ENCODE measurements at places on chromosomes 3 and 15.

GRCh38 chr3:16916840-16917239 is 32.1 kb downstream of the PLCL2 start:
- no peak for DNase-seq

GRCh38 chr3:169382309-169382708 is 281.2 kb downstream of the MECOM start:
- DNase-seq, result no peak

DNA sequence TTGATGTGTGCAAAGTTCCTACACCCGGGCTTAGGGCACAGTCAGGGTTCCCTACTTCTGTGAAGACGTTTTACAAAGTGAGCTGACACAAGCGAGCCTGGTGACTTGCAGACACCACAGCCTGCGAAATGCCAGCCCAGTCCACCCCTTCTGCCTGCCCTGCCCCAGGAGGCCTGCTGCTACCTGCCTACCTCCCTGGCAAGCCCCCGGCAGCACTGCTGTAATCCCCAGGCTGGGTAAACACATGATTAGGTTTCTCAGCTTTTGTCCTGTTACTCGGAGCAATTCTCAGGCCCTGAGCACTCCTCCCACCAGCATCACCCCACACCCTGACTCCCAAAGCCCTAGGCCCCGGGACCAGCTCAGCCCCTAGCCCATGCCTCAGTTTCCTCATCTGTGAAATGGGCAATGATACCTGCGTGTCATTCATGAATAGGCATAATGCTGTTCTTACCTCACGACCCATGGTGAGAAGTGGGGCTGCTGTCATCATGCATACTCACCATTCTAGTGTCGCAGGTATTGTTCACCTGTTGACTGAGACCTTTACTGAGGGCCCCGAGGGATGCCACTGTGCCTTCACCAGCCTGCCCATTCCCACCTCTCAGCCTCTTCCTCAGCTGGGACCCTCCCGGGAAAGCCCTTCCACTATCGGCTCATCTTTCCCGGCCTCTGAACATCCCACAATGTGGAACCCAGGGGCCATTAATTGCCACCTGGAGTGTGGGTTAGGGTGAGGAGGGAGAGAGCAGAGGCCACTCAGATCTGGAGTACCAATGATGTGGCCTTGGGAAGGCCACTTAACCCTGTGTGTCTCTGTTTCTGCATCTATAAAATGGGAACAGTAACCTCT is 31.5 kb upstream of the SLC6A6 start:
- no peak for DNase-seq

DNA sequence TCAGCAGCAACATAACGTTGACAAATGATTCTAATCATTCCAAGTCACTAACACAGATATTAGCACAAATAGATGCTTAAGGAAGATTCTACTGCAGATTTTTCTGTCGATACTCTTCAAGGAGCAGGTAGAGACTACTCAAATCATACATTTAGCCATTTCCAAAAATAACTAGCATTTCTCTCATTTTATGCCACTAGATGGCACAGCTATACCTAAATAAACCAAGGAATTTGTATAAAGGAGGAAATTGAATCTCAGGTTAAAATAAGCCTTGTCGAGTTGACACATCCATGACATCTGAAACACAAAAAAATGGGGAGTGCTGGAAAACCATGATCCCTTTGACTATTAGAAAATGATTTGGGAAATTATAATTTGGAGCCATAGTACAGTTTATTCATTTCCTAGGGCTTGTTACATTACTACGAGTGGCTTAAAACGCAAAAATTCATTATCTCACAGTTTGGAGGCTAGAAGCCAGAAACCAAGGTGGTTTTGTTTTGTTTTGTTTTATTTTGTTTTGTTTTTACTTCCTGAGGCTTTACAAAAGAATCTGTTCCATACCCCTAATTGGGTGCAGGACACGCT is 59.5 kb upstream of the STRIT1 start:
- DNase-seq, result no peak

DNA sequence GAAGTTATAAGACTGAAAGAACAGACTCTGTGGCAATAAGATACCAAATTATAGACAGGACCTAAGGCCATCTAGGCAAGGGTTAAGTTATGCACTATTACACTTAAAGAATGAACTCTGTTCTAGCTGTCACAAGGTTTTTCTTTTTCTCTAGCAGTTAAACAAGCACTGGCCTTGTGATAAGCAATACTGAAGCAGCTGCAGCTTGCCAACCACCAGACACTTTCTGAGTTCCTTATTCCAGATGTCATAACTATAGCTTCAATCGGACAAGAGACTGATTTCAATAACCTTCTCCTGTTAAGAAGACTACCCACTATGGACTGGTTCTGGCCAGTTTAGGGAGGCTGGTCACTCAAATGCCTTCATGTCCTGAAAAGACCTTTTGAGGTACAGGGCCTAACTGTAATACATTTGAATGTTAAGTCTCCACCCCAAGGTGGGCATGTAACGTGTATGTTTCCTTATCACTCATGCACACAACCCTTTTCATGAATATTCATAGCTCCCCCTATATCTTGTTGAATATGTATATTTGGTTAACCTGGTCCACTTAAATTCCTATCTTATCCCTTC is 85.8 kb downstream of the CFAP20DC start:
- no peak for DNase-seq

- no peak for DNase-seq
Measured at GRCh38 chr3:36615861-36616260, 148.5 kb downstream of the DCLK3 start.

GRCh38 chr15:69706353-69707097 is 253.9 kb downstream of the RPLP1 start:
- no peak for DNase-seq

DNA sequence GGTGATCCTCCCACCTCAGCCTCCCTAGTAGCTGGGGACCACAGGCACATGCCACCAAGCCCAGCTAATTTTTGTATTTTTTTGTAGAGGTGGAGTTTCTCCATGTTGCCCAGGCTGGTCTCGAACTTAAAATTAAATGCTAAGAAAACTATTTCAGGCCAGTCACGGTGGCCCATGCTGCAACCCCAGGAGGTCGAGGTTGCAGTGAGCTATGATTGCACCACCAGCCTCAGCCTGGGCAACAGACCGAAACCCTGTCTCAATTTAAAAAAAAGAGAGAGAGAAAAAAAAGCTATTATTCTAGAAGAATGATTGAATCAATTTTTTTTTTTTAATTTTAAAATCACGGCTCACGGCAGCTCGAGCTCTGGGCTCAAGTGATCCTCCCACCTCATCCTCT is 4.7 kb downstream of the SLC51A start:
- no peak for DNase-seq

DNA sequence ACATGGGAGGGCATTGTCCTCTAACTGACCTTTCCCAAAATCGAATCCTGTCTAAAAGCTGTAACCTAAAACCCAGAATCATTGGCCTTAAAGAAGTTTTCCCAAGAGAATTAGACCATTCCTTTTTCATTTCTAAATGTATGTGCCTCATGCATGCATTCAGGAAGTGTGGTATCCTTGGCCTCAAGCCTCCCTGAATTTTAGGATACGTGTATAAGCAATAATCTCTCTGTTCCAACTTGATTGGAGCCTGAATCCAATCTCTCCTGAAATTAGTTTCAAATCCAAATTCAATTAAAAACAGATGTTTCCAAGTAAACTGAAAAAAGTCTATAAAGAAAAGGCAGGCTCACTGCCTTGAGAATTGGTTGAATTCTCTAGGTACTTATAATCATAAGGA is 86.0 kb upstream of the VEPH1 start:
- no peak for DNase-seq

- no peak for DNase-seq
Measured at GRCh38 chr3:23685541-23686258, 120.1 kb upstream of the UBE2E1 start.

GRCh38 chr3:167887096-167887495 is 151.6 kb downstream of the SERPINI1 start:
- DNase-seq, result no peak

GRCh38 chr3:69735893-69736292 is 3.4 kb upstream of the MITF start:
- no peak for DNase-seq

GRCh38 chr3:102255736-102256135 is 179.1 kb upstream of the ZPLD1 start:
- DNase-seq, result no peak

GRCh38 chr3:37945807-37946530 is 44.6 kb upstream of the VILL start:
- no peak for DNase-seq

DNA sequence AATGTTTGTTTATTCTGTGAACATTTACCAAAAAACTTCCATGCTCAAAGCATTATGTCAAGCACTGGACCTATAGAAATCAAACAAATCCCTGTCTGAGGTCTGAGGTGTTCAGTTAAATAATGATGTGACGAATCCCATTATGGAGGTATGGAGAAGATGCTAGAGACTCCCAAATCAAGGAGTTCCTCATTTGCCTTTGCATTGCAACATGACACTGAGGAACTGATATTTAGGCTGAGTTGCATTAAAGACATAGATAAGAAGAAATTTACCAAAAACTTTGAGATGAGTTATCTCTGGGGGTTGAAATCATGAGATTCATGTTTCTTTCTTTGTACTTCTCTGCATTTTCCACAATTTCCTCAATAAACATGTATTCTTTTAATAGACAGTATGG is 16.0 kb downstream of the CD200 start:
- DNase-seq, result no peak

GRCh38 chr3:113051302-113051711 is 60.5 kb downstream of the GTPBP8 start:
- DNase-seq, result peak; percentile 70

GRCh38 chr3:170352936-170353335 is 4.6 kb upstream of the SKIL start:
- no peak for DNase-seq

GRCh38 chr3:194588741-194589140 is 44.5 kb downstream of the TMEM44 start:
- no peak for DNase-seq

DNA sequence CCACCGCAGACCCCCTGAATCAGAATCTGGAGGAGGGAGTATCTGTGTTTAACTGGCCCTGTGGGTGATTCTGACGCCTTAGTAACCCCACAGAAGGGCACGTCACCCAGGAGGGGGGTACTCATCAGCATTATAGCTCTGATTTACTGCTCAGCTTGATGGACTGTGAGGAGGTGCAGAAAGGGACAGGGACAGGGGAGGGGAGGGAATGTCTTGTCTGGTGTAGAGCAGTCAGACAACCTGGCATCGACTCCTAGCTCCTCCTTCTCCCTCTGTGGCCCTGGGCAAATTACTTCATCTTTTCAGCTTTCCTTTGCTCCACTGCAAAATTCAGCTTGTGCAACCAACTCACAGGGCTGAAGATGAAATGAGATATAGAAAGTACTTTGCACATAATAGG is 42.3 kb upstream of the GLCE start:
- no peak for DNase-seq

- no peak for DNase-seq
Measured at GRCh38 chr15:45425135-45425534, 46.8 kb upstream of the GATM start.
